ENCODE measurements at places on chromosomes 4 and X.
A peak's percentile ranks its signal among the peaks of the same experiment; 100 is the strongest.

- no peak for DNase-seq
These were observed 89.3 kb downstream of the SH2D1A start for GRCh38 chrX:124435616-124436015.

DNA sequence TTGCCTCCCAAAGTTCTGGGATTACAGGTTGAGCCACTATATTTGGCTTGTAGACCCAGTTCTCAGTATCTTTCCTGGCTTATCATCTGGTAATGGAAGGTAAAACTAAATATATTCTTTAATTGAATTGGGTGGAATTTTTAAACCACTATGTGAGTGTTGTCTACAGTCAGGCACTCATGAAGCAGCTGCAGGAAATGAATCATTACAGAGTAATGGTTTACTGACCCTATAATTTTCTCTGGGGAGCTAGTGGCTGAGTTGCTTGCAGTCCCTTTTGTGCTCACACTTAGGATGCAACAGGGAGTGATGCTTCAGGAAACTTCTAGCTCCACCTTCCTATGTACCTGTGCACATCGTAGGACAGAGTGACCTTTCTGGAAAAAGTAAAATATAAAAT is 4.1 kb upstream of the UGT2B7 start:
- DNase-seq, result no peak

DNA sequence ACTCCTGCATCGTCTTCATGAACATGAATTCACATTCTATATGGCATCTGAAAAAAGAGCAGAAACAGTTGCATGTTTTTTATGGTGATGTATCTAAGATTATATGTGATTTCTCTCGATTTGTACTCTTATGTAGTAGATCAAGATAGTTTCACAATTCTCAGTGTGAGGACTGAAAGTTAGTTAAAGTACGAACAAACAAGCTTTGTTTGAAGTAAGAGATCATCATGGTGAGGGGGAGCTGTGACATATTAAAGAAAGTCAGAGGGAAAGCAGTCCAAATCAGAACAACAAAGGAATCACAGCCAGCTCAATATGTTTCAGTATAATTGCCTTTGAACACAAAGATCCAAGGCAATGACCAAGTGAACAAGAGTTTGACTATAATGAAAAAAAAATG is 1140.6 kb downstream of the SH3BGRL start:
- DNase-seq, result no peak

- DNase-seq, result no peak
These were observed 48.0 kb downstream of the SEPTIN11 start for GRCh38 chr4:76997532-76997931.

DNA sequence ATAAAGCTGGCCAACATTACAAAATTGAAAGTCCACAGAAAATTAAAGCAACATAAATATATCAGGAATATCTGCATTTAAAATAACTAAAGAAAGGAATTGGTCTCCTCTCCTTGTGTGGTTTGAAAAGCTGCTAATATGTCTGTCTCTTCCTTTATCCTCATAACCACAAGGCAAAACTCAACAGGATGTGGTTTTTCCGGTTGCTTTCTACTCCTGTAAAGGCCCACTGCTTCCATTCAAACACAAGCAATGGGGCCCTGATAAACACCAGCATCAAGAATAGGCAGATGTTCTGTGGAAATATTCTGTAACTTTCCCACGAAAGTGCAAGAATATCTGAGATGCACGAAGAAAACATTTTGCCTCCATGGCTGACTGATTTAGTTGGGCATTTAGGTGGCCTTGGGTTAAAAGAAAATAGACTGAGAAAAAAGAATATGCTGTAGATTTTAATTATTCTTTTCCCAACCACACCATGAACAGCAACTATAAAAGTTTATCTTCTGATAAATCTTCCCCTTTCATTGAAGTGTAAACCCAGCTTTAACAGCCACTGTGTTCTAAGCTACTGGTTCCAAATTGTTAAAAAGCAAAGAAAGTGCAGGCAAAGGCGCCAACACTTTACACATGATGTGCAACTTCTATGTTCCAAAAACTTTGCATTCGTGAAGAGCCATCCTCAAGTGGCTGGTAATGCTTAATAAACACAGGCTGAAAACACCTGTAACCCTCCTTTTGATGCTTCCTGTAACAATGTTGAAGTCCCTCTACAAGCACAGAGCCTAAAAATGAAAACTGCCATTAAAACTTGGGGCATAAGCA is 50.5 kb upstream of the NDST3 start:
- DNase-seq, result no peak

DNA sequence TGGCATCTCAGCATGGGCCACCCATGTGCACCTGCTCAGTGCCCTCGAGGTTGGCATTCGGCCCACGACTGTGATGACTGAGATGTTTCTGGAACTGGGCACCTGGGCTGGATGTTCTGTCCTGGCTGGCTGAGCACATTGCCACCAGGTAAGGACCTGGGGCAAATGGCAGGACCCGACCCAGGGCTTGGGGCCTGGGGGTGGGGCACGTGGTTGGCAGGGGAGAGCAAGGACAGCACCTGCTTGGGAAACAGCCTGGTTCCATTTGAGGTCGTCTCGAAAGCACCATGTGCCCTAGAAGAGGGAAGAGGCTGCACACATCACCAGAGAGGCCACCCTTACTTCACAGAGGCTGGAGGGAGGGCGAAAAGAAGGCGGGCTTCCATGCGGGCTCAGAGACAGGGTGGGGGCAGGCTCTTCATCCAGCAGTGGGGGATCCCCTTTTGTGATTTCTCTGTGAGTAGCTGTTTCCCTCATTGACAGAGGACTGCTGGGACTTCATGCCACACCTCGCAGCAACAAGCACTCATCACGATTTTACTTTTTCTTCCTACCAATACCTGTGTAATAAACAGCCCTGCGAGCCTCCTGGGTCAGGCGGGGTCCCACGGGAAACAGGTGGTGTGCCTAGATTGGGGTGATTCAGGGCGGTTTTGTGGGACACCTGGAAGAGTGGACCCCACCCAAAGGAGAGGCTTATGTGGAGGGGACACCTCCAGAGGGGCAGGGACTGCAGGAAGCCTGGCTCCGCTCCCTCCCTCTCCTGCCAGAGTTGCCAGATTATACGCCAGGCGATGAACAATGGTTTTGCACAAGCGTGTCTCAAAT is 12.0 kb downstream of the TMEM187 start:
- DNase-seq, result peak; percentile 41

GRCh38 chrX:29792335-29792734 is 423.0 kb upstream of the MAGEB2 start:
- DNase-seq, result no peak

GRCh38 chr4:154660052-154660451 is 47.6 kb upstream of the FGG start:
- DNase-seq, result no peak

DNA sequence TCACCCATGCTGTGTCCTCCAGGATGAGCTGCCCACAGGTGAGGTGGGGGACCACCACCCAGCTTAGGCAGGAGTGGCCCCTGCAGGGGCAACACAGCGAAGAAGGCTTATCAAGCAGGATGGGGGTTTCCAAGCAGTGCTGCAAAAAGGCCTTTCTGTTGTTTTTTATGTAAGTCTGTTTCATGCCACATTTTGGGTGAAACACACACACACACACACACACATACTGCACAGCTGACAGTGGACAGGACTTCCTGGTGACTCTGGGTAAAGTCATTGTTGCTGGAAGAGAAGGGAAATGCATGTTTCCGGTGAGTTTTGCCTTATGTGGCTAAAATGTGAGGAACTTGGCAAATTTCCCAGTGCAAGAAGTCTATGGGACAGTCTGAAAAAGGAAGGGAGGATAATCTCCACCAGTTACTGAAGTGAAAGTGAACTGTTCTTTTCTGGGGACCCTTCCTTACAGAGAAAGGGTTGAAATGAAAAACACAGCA is 119.2 kb downstream of the IRF2 start:
- peak; percentile 16 for DNase-seq

- no peak for DNase-seq
These were observed 42.9 kb downstream of the EVC start for GRCh38 chr4:5753766-5754528.

DNA sequence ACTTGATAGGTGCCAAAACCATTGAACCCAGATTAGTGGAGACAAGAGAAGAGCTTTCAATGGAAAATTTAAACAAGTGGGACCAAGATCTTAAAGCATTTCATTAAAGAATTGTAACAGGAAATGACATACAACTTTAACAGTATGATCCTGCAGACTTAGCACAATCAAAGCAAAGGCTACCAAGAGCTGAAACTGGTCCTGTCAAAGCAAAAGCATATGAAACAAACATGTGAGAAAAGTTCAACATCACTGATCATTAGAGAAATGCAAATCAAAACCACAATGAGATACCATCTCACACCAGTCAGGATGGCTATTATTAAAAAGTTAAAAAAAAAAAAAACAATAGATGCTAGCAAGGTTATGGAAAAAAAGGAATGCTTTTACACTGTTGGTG is 425.6 kb downstream of the IL1RAPL1 start:
- DNase-seq, result no peak

DNA sequence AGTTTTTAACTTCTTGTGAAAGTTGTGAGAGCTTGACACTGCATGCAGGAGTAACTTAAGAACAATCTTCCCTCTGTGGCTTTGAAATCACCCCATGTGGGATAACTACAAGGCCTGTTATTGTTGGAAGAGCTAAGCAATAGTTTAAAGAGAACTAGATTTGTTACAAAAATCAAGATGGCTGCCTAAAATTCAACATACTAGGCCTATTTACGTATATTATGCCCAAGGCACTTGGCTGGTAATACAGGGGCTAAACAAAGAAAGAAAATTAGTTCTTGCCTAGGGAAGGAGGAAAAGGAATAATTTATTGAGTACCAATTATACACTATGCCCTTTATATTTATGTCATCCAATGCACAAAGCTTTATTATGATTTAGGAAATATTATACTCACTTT is 36.1 kb downstream of the DMD start:
- DNase-seq, result no peak

GRCh38 chrX:9650091-9650490 is 115.6 kb downstream of the GPR143 start:
- DNase-seq, result no peak

GRCh38 chrX:110421500-110422455 is 63.1 kb downstream of the RTL9 start:
- no peak for DNase-seq

GRCh38 chrX:41823402-41823801 is 99.4 kb downstream of the GPR82 start:
- DNase-seq, result no peak

GRCh38 chr4:4950561-4951290 is 68.5 kb downstream of the CYTL1 start:
- DNase-seq, result no peak

DNA sequence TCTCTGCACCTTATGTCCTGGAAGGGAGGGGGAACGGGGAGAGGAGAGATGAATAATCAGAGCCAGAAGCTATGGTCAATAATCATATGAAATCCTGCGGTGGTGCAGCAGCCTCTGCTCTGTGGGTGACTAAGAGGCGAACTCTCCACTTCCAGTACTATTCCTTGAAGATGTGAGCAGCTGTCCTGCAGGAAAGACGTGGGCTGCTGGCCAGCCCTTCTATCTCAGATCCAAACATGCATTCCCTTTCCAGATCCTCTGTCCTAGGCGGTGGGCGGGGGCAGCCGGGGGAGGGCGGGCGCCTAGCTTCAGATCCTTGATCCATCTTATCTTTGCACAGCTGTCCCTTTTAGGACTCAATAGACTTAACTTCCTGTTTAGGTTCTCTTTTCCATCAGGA is 34.5 kb downstream of the SPINK2 start:
- no peak for DNase-seq
